ENCODE measurements at places on chromosomes 1 and 21.

DNA sequence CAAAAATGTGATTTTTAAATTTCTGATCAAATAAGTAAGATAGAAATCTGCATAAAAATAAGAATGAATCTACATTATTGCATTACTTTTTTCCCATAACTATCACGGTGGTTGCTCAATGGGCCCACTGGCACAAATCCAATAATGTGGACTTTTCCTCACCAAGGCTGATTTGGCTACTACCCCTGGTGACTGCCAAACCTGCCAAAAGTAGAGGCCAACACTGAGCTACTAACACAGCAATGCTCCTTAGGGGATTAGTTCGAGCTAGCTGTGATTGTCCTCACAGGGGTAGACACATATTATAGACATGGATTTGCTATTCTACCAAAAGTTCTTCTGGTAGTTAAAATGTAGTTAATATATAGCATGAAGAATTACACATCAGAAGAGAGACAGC is 107.7 kb upstream of the ZNHIT6 start:
- no peak for DNase-seq

DNA sequence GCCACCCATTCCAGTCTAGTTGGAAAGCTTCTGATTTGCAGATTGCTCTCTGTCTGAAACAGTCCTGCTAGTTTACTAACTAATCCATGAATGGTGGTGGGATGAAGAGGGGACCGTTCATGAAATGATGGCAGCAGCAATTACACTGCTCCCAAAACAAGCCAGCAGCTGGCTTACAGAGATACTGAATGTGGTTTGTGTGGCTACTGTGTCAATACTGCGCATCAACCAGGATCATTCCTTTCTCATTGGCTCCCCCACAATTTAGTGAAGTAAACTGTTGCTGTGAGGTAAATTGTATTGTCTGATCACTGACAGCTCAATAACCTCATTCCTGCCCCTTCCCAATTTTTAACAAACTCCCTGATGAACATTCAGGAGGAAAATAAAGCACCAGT is 191.3 kb upstream of the LMO4 start:
- DNase-seq = no peak

- peak; percentile 63 for DNase-seq
Observed at GRCh38 chr1:161721738-161722343, 497 bp downstream of the FCRLB start.

DNA sequence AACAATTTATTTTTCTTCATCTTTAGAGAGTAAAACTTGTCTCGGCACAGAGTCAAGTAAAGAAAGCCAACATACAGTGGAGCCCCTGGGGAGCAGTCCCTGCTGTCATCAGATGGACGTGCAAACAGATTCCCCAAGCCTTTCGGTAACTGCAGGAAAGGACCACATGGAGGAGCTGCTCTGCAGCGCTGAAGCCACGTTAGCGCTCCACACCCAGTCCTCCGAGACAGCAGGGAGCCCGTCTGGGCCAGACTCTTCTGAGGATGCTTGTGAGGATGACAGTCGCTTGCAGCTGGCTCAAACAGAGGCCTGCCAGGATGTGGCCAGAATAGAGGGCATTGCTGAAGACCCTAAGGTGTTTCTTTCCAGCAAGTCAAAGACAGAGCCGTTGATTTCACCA is 77.1 kb upstream of the SCCPDH start:
- no peak for DNase-seq

- DNase-seq = no peak
Observed at GRCh38 chr21:36542312-36543101, 62.6 kb upstream of the CLDN14 start.

GRCh38 chr1:1441002-1441888 is 5.8 kb downstream of the VWA1 start:
- peak; percentile 61 for DNase-seq

DNA sequence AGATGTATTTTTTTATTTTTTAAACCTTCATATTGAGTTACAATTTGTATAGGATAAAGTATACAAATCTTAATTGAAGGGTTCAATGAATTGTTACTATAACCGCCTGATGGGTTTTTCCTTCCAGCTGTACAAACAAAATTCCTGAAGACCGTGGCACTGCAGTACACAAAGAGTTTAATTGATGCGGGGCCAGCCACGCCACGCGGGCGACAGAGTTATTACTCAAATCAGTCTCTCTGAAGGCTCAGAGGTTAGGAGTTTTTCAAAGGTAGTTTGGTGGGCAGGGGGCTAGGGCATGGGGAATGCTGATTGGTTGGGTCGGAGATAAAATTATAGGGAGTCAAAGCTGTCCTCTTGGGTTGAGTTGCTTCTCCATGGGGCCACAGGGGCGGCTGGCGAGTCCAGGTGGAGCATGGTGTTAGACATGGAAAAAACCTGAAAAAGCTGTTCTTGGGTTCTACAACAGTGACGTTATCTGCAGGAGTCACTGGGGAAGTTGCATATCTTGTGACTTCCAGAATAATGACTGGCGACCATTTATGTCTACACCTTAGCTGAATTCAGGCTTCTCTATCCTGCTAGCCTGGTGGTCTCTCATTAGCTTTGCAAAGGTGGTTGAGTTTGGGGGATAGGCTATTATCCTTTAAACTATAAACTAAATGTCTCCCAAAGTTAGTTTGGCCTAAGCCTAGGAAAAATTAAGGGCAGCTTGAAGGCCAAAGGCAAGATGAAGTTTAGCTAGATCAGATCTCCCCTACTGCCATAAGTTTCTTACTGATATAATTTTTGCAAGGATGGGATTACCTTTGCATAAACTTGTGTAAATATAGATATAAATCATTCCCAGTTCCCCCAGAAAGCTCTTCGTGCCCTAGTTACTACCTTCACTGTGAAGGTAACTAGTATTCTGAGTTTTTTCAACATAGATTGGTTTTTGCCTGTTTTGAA is 13.0 kb upstream of the TMEM9 start:
- DNase-seq = no peak

DNA sequence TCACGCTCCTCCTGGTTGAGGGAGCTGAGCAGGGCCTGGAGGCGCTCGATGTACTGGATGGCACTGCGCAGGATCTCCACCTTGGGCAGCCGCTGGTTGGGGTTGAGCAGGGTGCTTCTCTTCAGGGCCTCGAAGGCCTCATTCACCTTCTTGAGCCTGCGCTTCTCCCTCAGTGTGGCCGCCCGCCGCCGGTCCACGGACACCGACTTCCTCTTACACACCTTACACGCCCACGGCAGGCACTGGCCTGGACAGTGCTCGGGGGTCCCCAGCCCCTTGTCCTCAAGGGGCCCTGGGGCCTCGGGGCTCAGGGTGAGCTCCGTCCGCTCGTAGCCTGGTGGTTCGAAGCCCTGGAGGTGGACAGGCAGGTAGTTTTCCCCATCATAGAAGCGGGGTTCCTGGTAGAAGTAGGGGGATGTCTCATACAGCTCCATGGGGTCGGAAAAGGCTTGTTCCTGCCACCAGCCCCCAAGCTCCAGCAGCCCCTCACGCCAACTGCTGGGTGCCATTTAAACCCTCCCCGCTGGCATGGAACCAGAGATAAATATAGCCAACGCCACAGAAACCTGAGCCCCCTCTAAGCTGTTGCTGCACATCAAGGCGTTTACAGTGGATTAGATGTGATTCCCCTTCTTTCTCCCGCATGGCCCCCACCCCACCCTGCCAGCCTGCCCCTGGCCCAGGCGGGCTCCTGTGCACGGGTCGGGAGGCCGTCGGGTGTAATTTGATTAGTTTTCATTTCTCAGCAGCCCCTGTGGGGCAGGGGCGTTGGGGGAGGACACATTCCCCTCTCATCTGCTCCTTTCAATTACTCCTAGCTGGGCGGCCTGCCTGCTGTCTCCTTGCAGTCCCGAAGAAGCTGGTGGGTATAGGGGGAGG is at the start of gene MYOG:
TSS of gene MYOG (minus strand) at position 485 of the 879 bp plus-strand sequence. CDS start at position 434, 51 bp downstream.
- no peak for DNase-seq

DNA sequence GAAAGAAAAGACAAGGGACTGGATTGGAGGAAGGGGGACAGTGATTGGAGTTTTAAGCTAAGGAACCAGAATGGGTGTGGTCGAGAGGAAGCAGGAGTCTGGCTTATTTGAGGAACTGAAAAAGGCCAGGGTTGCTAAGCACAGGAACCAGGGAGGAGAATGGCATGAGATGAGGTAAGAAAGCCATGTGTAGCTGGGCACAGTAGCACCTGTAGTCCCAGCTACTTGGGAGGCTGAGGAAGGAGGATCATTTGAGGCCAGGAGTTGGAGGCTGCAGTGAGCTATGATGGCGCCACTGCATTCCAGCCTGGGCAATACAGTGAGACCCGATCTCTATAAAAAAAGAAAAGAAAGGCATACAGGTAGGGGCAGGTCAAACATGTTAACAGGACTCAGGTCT is 8.1 kb upstream of the KHDRBS1 start:
- DNase-seq = peak; percentile 43

- DNase-seq = no peak
Observed at GRCh38 chr1:206497363-206497762, 10.0 kb upstream of the RASSF5 start.

GRCh38 chr1:229579059-229579673 is 20.7 kb upstream of the ABCB10 start:
- DNase-seq = peak; percentile 84

DNA sequence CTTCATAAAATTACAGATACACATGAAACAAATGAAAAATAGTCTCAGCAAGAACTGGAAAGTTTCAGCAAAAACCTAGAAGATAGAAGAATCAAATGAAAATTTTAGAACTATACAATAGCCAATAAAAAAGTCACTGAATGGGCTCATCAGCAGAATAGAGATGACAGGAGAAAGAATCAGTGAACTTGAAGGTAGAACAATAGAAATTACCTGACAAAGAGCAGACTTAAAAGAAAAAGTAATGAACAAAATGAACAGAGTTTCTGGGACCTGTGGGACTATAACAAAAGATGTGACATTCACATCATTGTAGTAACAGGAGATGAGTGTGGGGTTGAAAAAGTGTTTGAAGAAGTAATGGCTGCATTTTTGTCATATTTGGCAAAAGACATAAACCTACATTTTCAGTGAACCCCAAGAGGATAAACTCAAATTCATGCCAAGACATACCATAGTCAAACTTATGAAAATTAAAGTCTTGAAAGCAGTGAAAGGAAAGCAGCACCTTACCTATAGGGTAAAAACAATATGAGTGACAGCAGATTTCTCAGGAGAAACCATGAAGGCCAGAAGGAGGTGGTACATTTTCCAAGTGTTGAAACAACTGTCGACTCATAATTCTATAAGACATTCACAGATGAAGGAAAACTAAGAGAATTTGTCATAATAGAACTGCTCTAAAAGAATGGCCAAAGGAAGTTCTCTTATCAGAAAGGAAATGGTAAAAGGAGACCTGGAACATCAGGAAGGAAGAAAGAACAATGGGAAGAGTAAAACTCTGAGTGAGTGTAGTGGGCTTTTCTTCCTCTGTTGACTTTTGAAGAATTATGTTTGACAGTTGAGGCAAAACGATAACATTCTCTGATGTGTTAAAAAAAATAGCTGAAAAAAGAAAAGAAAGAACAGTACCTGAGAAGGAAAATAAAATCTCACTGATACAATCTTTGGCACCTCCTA is 23.5 kb downstream of the NTPCR start:
- DNase-seq = no peak

- no peak for DNase-seq
Observed at GRCh38 chr1:41535716-41536115, 51.2 kb upstream of the EDN2 start.

DNA sequence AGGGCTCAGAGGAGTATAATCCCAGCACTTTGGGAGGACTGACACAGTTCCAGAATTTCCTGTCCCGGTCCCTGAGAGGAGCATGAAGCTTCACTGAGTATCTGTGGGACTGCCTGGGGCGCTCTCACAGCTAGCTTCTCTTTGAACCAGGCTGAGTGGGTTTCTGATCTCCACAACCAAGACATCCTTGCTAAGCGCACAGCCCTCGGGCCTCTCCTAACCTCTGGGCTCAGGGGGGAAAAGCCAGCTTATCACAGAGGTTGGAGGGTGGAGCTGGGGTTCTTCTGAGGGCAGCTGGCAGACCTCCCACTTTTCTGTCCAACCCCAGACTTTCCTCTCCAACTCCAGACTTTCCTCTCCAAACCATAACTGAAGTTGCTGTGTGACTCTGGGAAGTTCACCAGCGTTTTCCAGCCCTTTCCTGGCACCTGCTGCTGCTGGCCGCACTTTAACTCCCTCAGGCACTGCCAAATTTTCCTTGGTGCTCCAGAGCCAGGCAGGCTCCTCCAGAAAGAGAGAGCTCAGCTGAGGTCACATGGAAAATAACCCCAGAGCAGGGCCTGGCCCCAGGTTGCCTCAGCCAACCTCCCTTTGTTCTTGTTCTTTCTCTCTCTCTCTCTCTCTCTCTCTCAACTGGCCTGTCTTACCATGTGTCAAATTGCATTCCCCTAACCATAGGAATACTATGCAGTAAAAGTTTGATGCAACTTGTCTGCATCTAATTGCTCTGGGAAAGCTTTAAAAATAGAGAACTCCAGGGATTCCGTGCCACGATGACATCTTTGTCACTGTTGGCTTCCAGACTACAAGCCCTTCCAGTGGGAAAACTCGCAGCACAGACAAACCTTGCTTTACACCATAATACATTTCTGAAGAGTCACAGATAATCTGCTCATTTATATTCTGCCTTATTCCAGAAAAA is 49.5 kb downstream of the OLFML2B start:
- DNase-seq = no peak

GRCh38 chr1:2290171-2290578 is 62.1 kb downstream of the SKI start:
- no peak for DNase-seq

DNA sequence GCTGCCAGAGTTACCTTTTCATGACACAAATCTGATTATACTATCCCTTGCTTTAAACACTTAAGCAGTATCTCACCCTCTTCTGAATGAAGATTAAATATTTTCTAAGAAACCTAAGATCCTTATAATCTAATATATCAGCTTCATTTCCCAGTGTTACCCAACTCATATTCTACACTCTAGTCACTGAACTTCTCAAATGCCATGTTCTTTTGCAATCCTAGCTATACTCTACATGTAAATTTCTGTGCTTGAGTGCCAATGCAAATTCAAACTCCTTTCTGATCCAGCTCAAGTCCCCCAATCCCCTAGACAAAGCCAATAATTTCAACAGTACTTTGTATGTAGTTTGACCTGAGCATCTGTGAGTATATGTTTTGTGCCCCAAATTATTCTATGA is 293.9 kb downstream of the SDCCAG8 start:
- DNase-seq = no peak

Measured in KBM-7 (cell line).